ENCODE measurements at places on chromosomes 4 and X. TPM values are rescaled to one million over a fixed set of nuclear protein-coding genes. Genes with fewer than 3 reads are reported as not detected.

The APELA gene
- not detected for total RNA-seq

The SMIM9 gene
- not detected for total RNA-seq

The C4orf50 gene
- total RNA-seq: not detected

The SLC49A3 gene
- 0.43 TPM for total RNA-seq

- H3K36me3 ChIP-seq: peaks cover 39% of the 10 kb centered on the region
- H3K27me3 ChIP-seq: no peaks in the 10 kb centered on the region
- no peak for DNase-seq
- H3K27ac ChIP-seq: peak overlapping the region; percentile 5
Observed at GRCh38 chr4:128818442-128818841, 8.9 kb downstream of the JADE1 start.

DNA sequence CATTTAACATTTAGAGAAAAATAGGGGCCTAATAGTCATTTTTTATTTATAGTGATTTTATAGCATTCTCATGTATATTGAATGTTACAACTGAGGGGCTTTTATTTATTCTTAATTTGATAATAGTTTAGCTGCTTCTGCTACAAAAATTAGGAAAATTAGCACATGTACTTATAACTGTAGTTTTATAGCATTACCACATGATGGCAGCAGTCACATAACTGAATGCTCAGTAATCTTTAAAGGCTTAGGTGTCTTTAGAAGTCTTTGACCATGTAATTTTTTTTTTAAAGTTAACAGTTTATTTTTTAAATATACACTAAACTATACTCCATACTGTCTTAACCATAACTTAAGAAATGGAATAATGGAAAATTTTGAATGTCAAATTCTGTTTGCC lies 136.6 kb downstream of the STAG2 start:
- H3K36me3 ChIP-seq: peaks cover 20% of the 10 kb centered on the region
- H3K4me3 ChIP-seq: no peak overlapping the region
- H3K27me3 ChIP-seq: no peaks in the 10 kb centered on the region
- peaks cover 7% of the 10 kb centered on the region for H3K4me1 ChIP-seq

GRCh38 chr4:122542411-122543236 lies 78.2 kb downstream of the IL21 start:
- H3K36me3 ChIP-seq: peaks cover 6% of the 10 kb centered on the region
- peak overlapping the region; percentile 59 for H3K4me3 ChIP-seq
- peaks cover 65% of the 10 kb centered on the region for H3K4me1 ChIP-seq
- H3K27ac ChIP-seq: peak overlapping the region; percentile 89
- no peaks in the 10 kb centered on the region for H3K27me3 ChIP-seq

GRCh38 chr4:54764476-54764875 lies 106.7 kb downstream of the KIT start:
- peaks cover 3% of the 10 kb centered on the region for H3K27me3 ChIP-seq
- no peaks in the 10 kb centered on the region for H3K36me3 ChIP-seq
- H3K4me1 ChIP-seq: no peaks in the 10 kb centered on the region
- DNase-seq: no peak
- H3K27ac ChIP-seq: no peak overlapping the region

- no peak for DNase-seq
- H3K27me3 ChIP-seq: no peaks in the 10 kb centered on the region
- H3K4me3 ChIP-seq: no peak overlapping the region
- peaks cover 16% of the 10 kb centered on the region for H3K36me3 ChIP-seq
Observed at GRCh38 chr4:102994803-102995202, 24.7 kb downstream of the SLC9B1 start.

DNA sequence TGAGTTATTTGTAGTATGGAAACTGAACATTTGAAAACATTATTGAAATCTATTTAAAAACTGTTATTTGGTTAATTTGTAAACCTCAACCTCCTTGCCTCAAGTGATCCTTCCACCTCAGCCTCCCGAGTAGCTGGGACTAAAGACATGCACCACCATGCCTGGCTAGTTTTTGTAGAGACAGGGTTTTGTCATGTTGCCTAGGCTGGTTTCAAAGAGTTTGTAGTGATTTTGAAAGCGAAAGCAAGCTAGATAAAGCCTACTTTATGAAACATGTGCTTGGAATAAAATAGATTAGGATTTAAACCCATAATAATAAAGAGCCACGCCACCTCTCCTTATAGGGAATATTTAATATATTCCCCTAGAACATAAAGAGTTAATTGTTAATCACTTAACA lies 23.5 kb downstream of the ARSJ start:
- no peak overlapping the region for H3K4me3 ChIP-seq
- H3K27ac ChIP-seq: no peak overlapping the region
- H3K4me1 ChIP-seq: peaks cover 11% of the 10 kb centered on the region
- peaks cover 4% of the 10 kb centered on the region for H3K27me3 ChIP-seq

DNA sequence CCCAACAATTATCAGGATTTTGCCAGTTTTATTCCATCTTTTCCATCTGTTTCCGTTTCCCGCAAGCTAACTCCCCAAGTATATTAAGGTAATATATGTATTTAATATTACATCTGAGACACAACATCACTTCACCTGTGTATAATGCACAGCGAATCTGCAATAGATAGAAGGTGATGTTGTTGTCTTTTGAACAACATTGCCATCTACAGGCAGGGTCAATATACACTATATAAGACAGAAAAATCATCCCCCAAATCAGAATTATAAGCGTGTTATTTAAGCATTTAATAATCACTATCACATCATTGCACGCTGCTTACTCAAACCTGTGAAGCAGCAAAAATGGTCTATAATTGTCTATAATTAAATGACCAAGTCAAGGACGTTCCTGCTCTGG lies 1115.5 kb downstream of the NLGN4X start:
- H3K36me3 ChIP-seq: no peaks in the 10 kb centered on the region
- no peaks in the 10 kb centered on the region for H3K27me3 ChIP-seq
- no peak overlapping the region for H3K27ac ChIP-seq
- DNase-seq: no peak
- H3K4me1 ChIP-seq: no peaks in the 10 kb centered on the region
- H3K4me3 ChIP-seq: no peak overlapping the region

DNA sequence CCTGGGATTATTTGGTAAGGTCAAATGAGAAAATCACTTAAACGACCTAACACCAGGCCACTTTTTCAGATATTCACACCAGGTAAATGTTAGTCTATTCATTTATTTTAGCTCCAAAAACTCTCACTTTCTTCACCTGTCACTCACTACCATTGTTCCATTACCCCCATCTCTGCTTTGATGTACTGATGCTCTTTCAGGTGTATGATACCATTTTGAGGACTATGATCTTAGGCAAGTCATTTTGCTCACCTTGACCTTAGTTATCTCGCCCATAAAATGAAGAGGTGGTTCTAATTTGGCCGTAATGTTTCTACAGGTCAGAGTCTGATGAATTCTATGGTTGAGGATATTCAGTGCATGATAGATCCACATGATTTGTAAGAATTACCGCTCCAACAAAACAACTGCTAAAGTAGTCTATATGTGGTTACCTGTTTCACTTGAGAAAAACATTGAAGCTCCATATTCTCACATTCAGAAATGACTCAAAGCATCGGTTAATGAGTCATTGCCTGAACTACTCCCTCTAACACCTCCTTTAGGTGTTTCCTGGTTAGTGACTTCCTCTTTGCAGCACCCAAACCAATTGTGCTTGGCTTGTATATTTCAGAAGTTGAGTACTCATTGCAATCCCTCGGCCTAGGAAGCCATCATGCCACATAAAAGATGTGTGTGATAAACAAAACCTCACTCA lies 4.5 kb downstream of the DTHD1 start:
- H3K4me3 ChIP-seq: peak overlapping the region; percentile 40
- peak; percentile 58 for DNase-seq
- peak overlapping the region; percentile 89 for H3K27ac ChIP-seq
- peaks cover 3% of the 10 kb centered on the region for H3K36me3 ChIP-seq
- H3K4me1 ChIP-seq: peaks cover 44% of the 10 kb centered on the region

GRCh38 chrX:134634691-134635090 lies 23.6 kb downstream of the PLAC1 start:
- no peak for DNase-seq
- H3K27ac ChIP-seq: no peak overlapping the region
- peaks cover 9% of the 10 kb centered on the region for H3K27me3 ChIP-seq
- no peak overlapping the region for H3K4me3 ChIP-seq

All from activated naive CD8-positive, alpha-beta T cell treated with anti-CD3 and anti-CD28 coated beads for 36 hours (primary cell).